Epithelial cell of prostate (primary cell): ENCODE measurements at places on chromosomes 2 and 18.

GRCh38 chr2:148666555-148666954 is 22.0 kb downstream of the EPC2 start:
- DNase-seq: no peak

DNA sequence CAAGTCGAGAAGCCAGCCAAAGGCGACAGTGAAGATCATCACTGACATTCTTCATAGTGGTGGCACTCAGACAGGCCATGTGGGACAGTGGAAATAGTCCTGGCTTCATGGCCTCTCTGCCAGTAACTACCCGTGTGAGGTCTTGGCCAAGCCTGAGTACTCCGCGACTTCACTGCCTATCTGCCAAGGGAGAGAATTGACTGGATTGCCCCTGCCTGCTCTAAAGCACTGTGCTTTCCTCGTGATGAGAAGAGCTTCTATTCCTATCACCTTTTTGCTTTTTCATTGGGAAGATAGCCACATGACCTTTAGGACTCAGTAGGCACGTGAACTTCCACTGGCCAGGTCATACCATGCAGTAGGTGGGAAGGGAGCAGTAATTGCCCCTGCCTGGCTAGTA is 239.3 kb downstream of the HAUS1 start:
- no peak for DNase-seq

- DNase-seq: no peak
Observed at GRCh38 chr2:79855264-79856006, 342.6 kb downstream of the CTNNA2 start.

- no peak for DNase-seq
Observed at GRCh38 chr2:41741951-41742595, 305.7 kb upstream of the PKDCC start.

- DNase-seq: peak; percentile 61
Observed at GRCh38 chr2:173062801-173063200, 12.8 kb upstream of the MAP3K20 start.

DNA sequence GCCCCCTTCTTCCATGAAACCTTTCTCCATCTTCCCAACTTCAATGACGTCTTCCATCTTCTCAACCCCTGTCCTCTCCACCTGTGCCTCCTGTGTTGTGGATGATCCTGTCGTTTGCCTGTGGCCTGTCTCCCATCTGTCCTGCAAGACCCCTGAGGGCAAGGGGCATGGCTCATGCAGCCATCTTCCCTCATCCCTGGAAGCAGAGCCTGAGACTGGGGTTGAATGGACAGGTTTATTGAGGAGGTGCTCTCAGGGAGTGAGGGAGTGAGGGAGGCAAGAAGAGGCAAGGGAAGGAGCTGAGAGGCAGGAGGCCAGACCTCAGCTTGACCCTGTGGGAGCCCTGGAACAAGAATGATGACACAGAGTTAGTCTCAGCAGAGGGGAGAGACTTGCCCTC is 7.3 kb downstream of the SPATA3 start:
- DNase-seq: no peak

DNA sequence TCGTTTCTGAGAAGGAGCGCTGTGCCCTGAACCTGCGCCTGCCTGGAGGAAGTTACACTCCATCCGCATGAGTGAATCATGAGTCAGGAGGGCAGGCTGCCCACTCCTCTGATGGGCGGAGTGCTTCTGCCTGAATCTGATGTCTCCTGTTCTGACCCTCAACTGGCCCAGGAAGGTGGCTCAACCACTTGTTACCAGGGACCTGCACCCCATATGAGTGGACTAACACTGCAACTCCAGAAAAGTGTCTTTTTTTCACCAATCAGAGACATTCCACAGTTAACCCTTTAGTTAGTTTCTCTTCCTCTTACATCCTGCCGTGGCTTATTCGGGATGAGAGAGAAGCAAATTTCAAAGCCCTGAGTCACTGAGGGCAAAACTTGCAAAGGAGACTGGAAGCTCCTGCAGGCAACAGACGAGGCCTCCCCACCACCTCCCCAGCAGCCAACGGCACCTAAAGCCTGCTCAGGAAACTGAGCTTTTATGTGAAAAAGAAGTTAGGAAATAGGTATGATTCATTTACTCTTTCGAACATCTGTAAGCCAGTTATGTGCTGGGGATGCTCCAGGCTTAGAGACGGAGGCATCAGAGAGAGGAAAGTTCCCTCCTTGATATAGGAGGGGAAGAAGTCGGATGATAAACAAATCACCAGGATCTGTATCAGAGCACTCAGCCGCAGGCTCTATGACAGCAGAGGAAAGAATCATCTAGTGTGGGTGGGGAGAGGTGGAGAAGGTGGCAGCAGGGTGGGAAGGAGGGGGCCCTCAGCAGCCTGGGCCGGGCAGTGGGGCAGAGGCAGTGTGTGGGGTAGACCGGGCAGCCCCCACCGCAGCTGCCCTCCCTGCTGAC is 30.9 kb downstream of the MBP start:
- peak; percentile 89 for DNase-seq

- no peak for DNase-seq
Observed at GRCh38 chr2:158969715-158970240, 1.3 kb downstream of the TANC1 start.

DNA sequence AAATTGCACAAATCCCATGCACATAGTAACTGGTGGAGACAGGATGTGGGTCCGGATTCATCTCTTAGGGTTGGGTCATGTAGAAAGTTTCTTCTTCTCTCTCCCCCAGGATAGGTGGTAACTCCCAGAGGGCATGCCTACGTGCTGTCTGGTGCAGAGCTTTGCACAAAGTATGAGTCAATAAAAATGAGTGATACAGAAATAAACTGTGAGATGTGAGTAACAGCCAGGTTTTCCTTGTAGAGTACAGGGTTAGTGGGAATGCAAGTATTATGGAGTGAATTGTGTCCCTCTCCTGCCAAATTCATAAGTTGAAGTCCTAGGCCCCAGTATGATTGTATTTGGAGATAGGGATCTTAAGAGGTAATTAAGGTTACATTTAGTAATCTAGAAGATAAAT is 289.4 kb downstream of the ALK start:
- peak; percentile 49 for DNase-seq

GRCh38 chr2:1601067-1601412 is 143.3 kb downstream of the PXDN start:
- no peak for DNase-seq

DNA sequence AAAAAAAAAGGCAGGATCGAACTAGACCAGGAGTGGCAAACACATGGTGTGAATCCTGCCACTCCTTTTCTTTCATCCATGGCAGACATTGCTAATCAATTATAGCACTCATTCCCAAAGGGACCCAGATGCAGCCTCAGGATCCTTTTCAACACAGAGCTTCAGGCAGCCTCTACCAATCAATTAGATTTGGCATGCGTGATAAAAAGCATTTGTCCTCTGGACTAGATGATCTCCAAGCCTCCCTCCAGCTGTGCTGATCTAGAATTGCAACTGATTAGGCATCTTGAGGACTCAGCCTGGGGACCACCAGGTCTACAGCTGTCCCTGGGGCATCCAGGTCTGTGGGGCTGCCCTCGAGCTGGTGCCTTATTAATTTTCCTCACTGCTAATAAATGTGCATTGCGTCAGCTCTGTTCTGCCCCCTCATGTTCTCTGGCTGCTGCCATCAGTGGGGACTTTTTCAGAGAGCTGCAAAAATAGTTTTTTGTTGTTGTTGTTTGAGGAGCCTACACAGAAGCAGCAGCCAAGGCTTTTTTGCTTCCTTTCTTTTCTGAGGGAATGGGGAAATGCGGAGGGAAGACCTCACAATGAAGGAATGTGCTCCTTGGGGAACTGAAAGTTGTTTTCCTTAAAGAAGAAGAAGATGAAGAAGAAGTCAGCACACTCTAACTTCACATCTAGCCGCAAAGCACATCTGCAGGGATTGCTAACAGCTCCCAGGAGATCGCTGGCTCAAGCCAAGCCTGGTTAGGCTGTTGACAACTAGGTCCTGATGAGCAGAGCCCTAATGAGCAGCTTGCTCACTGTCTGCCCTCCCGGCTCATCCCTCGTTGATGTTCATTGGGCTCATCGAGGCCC is 8.8 kb upstream of the ATOH8 start:
- DNase-seq: no peak

- peak; percentile 41 for DNase-seq
Observed at GRCh38 chr2:62354771-62355561, 151.0 kb downstream of the TMEM17 start.

GRCh38 chr2:224029876-224030275 is 9.2 kb downstream of the SERPINE2 start:
- peak; percentile 26 for DNase-seq

DNA sequence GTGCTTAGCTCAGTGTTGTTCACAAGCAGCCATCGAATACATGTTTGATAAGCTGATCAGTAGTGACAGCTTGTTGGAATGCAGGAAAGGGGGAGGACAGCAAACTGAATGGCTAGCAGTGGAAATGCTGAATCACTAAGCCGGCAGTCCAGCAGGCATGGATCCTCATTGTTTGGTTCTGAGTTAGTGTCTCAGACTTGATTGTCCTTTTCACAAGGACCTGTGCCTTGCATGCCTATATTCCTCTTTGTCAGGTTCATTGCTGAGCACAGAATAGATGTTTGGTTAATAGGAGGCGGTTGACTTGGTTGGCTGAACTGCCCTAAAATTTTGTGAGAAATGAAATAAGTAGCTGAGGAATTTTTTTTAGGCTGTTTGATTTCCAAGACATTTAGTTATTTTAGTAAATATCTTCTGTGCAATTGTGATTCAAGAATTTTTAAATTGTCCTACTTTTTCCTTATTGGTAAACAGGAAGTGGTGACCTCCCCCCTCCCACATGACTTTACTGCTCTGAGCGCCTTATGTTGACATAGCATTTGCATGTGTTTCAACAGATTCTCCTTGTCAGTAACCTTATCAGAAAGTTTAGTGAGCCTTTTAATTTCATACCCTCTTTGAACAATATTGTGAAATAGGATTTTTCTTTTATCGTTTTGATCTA is 21.4 kb upstream of the STON1 start:
- DNase-seq: peak; percentile 14

DNA sequence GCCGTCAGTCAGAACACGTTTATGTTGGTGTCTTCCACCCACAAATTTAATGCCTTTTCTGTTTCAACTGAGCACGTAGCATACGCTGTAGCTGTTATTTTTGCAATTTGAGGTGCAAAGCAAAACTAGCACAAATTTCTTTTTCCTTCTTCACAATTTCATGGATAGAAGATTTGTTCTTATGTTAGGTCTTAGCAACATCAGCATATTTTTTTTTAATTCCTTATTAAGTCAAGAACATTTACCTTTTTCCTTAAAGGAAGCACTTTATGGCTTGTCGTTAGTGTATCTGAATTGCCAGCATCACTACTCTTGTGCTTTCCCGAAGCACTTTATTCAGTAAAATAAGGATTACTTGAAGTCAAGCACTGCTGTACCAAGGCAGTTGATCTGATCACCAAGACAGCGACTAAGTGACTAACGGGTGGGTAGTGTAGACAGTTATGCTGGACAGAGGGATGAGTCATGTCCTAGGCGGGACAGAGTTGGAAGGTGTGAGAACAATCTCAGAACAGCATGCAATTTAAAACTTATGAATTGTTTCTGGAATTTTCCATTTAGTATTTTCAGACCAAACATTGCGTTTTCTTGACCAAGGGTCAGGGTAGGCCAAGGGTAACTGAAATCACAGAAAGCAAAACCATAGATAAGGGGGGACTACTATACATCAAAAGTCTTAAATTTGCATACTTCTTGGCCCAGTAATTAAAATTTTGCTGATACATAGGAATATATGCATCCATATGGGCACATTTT is 13.3 kb downstream of the BABAM2 start:
- no peak for DNase-seq

GRCh38 chr2:197130318-197130717 is 180.3 kb downstream of the ANKRD44 start:
- no peak for DNase-seq

- DNase-seq: no peak
Observed at GRCh38 chr2:125684256-125684655, 971.7 kb upstream of the GYPC start.

GRCh38 chr2:70397186-70397585 is 95.3 kb upstream of the FAM136A start:
- DNase-seq: no peak

DNA sequence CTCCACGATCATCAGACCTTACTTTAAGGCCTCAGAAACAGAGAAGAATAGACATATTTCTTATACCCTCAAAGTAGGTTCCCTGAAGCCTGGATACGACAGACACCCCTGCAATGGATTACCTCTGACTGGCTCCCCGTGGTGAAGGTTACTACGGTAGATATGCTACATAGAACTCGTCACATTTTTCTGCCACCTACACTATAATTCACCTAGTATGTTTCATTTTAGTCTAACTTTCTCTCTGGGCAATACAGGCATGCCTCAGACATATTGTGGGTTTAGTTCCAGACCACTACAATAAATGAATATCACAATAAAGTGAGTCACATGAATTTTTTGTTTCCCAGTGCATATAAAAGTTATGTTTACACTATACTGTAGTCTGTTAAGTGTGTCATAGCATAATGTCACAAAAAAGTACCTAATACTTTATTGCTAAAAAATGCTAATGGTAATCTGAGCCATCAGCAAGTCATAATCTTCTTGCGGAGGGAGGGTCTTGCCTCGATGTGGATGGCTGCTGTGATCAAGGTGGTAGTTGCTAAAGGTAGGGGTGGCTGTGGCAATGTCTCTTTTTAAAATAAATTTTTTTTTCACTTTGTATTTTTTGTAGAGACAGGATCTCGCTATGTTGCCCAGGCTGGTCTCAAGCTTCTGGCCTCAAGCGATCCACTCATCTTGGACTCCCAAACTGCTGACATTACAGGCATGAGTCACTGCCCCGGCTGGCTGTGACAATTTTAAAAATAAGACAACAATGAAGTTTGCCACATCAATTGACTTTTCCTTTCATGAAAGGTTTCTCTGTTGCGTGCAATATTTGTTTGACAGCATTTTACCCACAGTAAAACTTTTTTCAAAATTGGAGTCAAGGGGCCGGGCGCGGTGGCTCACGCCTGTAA is 64.6 kb downstream of the TGIF1 start:
- DNase-seq: no peak

GRCh38 chr18:59783138-59783537 is 85.9 kb upstream of the CCBE1 start:
- DNase-seq: no peak

- no peak for DNase-seq
Observed at GRCh38 chr2:130963196-130963848, 126.6 kb downstream of the ARHGEF4 start.

- DNase-seq: peak; percentile 67
Observed at GRCh38 chr18:23992089-23992940, 22.2 kb upstream of the TTC39C start.

DNA sequence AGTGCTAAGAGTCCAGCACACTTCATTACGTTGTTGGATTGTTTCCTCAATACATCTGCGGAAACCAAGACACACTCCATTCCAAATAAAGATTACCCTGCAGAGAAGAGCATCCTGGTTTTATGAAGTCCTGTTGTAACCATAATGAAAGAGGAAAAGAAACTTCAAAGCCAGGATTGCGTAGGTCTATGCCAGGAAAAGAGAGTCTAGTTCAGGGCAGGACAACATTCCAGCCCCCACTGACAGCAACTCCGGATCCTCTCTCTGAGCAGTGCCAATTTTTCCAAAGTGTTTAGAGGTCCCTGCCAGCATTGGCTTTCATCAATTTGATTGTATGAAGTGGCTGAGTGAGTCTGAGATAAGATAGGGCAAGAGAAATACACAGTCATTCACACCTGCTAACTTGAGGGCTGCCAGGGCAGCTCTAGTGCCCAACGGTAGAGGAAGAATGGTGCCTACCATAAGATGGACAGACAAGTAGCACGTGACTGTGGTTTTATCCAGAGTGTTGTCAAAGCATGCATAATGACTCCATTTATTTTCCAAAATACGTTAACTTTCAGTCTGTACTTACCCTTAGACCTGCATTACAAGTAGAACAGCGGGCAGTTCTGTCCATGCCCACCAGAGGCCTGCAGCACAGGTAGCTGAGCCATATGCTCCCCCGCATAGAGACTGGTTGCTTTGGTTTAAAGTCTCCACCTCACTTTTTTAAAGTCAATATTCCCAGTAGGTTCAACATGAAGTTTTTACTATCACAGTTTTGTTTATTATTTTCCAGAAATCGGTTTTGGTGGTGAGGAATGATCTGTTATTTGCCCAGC is 23.7 kb downstream of the PIEZO2 start:
- no peak for DNase-seq
